ENCODE measurements at places on chromosomes 6 and 20. TPM values are rescaled to one million over a fixed set of nuclear protein-coding genes. Genes with fewer than 3 reads are reported as not detected.

Gene PI16
- total RNA-seq: 4.6 TPM

Gene TFAP2A
- total RNA-seq: not detected

Gene SLC2A10
- total RNA-seq: 0.17 TPM

Gene HLA-DRB5
- 37.4 TPM for total RNA-seq

DNA sequence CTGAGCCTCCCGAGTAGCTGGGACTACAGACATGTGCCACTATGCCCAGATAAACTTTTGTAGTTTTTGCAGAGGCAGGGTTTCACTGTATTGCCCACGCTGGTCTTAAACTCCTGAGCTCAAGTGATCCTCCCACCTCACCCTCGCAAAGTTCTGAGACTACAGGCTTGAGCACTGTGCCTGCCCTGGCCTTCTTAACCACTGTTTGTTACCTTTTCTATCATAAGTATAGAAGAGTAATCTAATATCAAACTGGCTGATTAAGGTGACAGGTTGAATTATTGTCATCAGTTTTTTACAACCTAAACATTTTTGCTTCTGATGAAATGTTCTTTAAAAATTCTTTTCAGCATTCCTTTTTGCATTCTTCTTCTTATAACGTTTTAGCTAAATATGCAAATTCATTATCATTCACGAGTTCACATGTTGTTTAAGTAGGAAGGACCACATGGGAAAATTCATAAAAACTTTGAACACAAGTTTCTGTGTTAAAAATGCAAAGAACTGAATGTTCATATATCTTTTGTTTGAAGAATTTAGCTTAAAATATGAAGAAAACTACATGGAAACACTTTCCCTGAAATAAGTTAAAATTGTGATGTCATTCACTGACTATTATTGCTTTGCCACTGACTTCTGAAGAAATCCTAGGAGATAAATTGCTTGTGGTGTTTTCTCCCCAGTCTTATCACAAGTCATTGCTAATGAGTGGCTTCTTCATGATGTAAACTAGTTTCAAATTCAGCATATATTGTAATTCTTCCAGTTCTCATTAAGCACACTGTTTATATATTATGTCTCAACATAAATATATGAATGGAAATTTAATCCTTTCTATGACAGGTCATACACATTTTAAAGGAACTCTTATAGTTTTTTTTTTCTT, 106.7 kb downstream of the ADGRB3 start:
- DNase-seq: no peak

DNA sequence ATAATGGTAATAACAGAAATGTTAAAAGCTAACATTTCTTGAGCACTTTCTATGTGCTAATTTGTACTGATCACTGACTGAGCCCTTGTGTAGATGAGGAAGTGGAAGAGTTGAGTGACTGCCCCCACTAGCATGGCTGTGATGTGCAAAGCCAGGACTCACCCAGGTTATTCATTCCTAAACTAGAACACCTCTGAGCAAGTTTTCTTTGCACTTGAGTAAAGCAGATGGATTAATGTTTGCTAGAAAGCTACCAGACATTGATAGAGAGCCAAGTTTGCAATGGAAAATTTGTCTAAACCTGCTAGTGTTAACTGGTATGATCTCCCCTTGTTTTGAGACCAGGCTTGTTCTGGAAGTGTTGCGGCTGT, 467.4 kb upstream of the PLCB4 start:
- no peak for DNase-seq

GRCh38 chr6:50380406-50381098, 330.8 kb upstream of the DEFB112 start:
- DNase-seq: no peak

DNA sequence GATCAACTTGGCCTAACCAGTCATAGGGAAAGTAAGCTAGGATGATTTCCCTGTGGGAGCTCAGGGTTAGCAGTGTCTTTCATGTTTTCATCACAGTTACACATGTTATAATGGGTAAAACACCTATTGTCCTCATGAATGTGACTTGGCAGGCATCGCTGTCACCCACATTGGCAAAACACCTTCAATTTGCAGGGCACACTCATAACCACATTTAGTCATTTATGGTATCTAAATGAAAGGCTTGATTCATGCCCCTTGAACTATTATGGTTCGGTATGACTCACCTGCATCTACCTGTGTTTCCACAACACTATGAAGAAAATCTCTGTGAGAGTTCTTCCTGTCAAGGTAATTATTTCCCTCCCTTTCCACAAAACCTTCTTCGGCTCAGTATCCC, 49.2 kb downstream of the FRK start:
- no peak for DNase-seq

GRCh38 chr6:148611213-148611612, 135.6 kb upstream of the UST start:
- no peak for DNase-seq

All from naive thymus-derived CD4-positive, alpha-beta T cell (primary cell).